Liver (tissue), 10 donors: ENCODE measurements at places on chromosomes 1 and 21.
A peak's percentile ranks its signal among the peaks of the same experiment; 100 is the strongest.

DNA sequence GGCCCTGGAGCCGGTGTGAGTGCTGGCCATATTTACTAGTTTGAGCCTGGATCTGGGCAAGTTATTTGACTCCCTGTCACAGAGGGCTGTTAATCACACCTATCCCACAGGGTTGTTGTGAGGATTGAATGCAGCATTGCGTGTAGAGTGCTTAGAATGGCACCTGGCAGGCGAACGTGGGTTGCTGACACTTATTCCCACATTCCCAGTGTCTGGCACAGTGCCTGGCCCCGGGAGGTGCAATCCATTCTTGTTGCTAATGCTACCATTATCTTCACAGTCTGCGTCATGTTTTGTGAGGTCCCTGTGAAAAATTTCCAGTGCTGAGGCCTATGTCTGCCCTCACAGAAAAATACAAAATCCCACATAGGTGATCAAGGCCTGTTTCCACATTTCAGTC is 66.1 kb downstream of the CD2 start:
- no peak for DNase-seq

DNA sequence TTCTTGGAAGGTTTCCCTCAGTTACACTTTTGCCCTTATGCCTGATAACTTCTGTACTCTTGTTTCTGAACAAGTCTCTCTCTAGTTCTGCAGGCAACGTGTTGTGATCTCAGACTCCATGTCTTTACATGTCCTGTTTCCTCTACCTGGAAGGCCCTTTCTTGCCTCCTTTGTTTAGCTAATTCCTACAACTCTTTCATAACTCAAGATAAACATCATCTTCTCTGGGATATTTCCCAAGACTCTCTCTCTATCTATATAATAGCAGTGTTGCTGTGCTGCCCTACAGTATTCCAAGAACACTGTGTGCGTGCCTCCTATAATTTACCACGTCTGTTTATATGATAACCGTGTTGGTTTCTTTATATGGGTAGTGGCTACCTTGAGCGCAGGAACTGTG is 47.8 kb downstream of the CHRM3 start:
- no peak for DNase-seq

- DNase-seq, result no peak
Observed at GRCh38 chr1:152048416-152049009, 11.7 kb upstream of the S100A11 start.

DNA sequence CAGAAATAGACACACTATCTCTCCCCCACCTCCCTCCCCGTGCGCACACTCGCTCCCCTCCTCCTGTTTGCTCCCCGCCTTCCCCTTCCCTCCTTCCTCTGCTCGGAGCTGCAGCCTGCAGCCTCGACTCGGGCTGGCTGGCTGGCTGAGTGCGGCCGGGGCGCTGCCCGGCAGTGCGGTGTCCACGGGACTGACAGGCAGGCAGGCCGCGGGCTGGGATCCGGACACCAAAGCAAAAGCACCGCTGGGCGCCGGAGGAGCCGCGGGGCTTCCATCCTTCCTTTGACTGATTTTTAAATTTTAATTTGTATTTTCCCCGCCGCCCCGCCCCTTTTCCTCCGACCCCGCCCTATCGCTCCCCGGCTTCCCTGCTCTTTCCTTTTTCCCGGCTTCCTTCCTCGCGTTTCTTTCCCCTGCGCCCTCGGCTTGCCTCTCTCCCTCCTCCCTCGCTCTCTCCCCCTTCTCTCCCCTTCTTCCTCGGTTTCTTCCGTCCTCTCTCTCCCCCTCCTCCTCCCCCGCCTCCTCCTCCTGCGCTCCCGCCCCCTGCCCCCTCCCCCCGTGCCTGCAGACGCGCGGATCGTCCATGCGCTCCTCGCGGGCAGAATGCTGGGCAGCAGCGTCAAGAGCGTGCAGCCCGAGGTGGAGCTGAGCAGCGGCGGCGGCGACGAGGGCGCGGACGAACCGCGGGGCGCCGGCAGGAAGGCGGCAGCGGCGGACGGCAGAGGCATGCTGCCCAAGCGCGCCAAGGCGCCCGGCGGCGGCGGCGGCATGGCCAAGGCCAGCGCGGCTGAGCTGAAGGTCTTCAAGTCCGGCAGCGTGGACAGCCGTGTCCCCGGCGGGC is 109.4 kb downstream of the NAV1 start:
- DNase-seq, result no peak

DNA sequence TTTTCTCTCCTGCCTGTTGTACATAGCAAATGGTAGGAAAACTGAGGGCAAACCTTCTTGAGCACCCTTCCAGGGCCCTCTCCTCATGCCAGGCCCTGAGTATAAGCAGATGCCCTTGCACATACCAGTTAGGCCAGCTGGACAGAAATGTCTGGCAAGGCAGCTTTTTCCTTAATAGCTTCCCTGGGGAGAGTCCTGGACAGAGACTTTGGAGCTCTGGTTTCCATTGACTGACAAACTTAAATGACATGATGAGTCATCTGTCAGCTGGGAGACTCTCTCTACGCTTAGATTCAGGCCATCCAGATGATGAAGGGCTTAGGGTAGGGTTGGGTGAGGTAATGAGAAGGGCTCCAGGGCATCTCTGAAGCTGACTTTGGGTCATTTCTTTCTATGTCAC is 317.5 kb downstream of the ASTN1 start:
- DNase-seq, result no peak

GRCh38 chr1:169495916-169496315 is 10.2 kb upstream of the SLC19A2 start:
- DNase-seq, result no peak

GRCh38 chr1:54487571-54488050 is 60.4 kb upstream of the ACOT11 start:
- no peak for DNase-seq

DNA sequence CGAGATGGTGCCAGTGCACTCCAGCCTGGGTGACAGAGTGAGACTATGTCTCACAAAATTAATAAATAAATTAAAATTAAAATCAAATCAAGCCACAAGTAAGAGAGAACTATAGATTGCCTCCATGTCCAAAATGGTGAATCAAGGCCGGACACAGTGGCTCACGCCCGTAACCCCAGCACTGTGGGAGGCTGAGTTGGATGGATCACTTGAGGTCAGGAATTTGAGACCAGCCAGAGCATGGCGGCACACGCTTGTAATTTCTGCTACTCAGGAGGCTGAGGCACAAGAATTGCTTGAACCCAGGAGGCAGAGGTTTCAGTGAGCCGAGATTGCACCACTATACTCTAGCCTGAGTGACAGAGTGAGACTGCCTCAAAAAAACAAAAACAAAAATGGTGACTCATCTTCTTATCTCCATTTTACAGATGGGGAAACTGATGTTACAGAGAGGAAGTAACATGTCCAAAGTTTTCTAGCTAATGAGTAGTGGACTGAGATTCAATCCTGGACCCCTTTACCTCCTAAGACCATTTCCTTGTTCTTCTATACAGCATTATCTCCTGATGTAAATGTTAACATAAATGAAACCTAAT is 99.0 kb upstream of the HNRNPU start:
- no peak for DNase-seq

DNA sequence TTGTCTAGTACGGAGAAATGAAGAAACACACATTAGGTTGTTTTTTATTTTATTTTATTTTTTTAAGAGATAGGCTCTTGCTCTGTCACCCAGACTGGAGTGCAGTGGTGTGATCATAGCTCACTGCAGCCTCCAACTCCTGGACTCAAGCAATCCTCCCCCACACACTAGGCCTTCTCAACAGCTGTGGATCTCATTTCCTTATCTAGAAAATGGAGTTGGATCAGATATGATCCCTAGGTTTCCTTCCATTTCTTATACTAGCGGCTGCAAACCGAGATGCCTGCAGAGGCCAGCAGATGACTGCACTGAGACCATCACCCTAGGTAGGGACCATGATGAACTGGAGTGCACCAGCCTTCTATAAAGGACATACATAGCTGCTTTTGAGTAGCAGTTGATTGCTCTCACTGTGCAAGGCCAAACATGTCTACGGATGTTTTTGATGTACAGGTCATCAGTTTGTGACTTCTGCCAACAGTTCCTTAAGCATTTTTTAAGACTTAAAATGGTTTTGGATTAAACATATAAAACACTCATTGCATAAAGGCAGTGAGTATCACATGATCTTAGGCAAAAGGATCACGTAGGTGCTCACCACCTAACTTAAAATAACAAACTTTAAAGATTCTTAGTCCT is 11.4 kb upstream of the KLHL12 start:
- DNase-seq, result no peak

- DNase-seq, result no peak
Observed at GRCh38 chr1:4061521-4062031, 161.5 kb upstream of the C1orf174 start.

- no peak for DNase-seq
Observed at GRCh38 chr1:19480282-19480681, 5.1 kb downstream of the CAPZB start.

DNA sequence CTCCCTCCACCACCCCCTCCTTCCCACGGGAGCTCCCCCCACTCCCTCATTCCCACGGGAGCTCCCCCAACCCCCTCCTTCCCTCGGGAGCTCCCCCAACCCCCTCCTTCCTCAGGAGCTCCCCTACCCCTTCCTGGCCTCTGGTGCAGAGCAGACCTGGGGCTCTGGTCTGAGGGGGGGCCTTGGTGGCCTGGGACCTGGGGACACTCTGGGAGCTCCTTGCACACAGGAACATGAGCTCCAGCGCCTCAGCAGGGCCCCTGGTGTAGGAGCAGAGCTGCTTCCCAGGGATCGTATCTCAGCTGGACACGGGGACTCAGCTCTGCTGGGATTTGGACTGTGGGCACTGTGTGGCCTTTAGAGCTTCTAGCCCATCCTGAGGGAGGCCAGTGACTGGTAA is 19.7 kb upstream of the PRSS38 start:
- no peak for DNase-seq

GRCh38 chr21:29349702-29350101 is 51.0 kb downstream of the BACH1 start:
- DNase-seq, result no peak

GRCh38 chr1:117150316-117150715 is 28.8 kb upstream of the TRIM45 start:
- DNase-seq, result no peak

GRCh38 chr1:9121496-9122409 is 7.1 kb downstream of the GPR157 start:
- no peak for DNase-seq

DNA sequence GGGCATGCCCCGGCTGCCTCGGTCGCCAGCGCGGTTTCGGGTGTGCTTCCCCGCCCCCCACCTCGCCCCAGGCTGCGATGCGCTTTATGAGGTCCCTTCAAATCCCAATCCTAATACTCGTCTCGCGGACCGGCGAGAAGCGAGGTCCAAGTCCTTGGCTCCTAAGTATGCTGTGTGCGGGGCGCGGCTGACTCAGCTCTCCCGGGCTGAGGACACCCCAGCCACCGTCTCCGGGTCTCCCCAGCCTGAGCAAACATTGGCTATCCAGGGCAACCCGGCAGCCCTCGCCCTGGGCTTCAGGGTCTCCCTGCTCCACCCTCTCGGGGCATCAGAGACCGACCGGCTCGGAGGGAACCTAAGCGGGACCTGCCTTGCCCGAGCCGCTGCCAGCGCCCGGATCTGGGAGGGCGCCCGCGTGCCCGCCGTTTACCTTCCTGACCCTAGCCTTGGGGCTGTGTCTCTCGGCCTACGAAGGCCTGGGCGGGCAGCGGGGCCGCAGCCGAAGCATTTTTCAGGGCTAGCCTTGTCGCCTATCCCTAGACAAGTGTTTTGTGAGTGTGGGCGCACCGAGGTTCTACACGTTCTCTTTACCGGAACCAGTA is 1.2 kb downstream of the ITPKB start:
- peak; percentile 53 for DNase-seq

DNA sequence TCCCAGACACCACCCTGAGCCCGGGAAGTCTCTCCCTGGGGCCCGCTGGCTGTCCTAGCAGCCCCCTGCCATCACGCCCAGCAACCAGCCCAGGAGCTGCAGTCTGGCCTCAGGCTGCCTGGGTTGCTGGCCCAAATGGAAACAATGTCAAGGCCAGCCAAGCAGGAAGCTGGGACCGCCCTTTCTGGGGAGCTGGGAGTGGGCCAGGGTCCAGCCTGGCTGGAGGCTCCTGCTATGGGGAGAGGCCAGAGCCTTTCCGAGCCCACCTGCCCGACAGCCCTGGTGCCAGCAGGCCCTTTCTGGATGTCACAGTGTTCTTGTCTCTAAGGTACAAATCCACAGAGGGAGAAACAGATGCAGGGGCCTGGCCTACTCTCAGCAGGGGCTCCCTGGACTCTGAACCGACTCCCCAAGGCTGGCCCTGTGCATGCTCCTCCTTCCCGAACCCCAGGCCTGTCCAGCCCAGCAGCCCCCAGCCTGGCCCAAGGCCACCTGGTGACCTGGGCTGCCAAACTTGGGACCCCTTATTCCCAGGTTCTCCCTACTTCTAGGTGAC is 1.2 kb upstream of the MMEL1 start:
- DNase-seq, result no peak

DNA sequence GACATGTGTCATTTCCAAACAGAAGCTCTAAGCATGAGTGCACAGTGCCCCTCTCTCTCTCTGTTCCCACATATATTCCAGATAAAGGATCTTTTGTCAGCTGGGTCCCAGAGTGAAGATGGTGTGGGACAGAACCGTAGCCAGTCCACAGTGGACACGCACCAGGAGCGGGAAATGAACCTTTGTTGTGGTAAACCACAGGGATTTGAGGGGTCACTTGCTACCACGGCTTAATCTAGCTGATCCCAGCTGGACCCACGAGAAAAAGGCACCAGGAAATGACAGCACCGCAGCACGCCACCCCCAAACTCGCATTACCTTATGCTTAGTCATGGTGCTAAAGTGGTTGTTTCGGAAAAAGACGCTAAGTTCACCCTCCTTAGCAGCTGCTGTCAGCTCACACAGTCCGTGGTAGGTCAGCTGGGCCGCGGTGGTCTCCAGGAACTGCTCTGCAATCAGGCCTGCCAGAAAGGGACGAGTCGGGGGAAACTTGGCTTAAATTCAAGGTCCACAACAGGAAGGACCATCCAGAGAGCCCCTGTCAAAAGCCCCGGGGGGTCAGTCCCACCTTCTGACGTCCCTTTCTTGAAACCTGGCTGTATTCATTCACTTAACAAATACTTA is 7.5 kb downstream of the MINDY1 start:
- no peak for DNase-seq

GRCh38 chr1:19504796-19505692 is 19.7 kb upstream of the CAPZB start:
- DNase-seq, result no peak

GRCh38 chr1:45348020-45348419 is 7.8 kb upstream of the MUTYH start:
- DNase-seq, result no peak

- DNase-seq, result no peak
Observed at GRCh38 chr1:172465617-172466016, 21.7 kb upstream of the PIGC start.

DNA sequence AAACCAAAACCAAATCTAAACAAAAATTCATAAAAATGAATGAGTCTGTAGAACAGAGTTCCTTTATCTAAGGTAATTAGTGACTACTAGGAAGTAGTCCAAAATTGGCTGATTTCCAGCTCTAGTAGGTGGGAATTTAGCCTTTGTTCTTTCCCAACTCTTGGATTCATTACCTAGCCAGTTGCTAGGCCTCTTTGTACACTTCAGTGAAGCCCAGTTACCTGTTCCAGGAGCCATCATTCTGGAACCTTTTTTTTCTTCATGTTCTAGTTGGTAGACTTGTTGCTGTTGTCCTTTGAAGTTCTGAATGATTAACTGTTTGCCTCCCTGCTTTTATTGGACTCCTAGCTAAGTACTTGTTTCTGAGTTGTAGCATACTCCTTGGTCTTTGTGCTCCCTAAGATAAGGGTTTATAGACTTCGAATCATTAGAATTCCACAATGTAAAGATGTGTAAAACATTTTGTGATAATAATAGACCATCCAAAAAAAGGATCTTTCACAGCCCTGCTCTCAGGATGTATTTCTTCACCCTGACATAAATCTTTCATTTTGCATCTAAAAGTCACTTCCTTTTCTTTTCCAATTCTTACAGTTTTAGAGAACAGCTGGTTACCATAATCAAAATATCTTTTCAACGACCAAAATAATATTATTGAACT is 9.8 kb downstream of the PLA2G4A start:
- no peak for DNase-seq
